ENCODE measurements at places on chromosomes 3 and 15.

DNA sequence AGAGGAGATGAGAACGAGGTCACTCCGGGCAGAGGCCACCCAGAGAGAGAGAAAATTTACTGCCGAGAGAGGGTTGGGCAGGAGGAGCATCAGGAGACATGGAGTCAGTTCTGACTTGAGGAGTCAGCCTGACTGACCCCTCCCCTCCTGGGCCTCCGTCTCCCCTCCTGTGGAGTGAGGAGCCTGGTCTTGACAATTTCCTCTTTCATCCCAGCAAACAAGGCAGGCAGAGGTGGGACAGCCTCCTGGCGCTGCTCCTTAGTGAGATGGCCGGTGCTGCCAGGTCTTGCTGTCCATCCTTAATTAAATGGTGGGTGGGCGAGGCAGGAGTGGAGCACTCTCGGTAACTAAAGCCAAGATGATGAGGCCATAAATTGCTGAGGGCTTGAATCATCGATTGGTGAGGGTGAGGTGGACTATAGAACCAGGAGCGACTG is 60.6 kb downstream of the CYP11A1 start:
- no peak for DNase-seq

- DNase-seq, result no peak
Measured at GRCh38 chr3:71543371-71544016, 40.0 kb downstream of the FOXP1 start.

DNA sequence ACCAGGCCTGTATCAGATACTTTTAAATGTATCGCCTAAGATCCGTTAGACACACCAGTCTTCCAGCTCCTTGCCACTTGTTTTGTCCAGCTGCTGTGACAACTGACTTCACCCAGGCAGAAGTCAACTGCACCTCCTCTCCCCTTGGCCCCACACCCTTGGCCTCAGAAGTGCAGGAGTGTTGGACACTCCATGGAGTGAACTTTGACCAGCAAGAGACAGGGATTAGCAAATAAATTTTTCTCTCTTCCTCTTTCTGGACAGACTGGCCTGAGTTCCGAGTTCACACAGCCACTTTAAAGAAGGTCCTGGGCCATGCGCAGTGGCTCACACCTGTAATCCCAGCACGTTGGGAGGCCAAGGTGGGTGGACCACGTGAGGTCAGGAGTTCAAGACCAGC is 2.9 kb upstream of the CLN6 start:
- no peak for DNase-seq

GRCh38 chr15:29532296-29532695 is 262.7 kb upstream of the NSMCE3 start:
- DNase-seq, result no peak

DNA sequence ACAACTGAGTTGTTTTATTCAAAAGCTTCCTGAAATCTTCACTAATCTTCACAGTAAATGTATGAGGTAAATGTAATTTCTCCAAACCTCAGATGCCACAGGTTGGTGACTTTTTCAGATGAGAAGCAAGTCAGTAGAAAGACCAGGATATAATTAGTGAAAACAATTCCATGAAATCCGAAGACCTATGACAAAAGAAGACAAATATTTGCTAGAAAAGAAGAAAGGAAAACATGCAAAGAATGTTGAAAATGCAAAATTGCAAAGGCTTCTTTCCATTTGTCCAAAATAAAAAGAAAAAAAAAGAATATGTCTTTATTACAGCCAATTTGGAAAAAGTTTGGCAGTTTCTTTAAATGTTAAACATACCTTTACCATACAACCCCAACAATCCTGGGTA is 88.3 kb upstream of the MYRIP start:
- DNase-seq, result peak; percentile 22

GRCh38 chr3:30103186-30103585 is 503.2 kb upstream of the TGFBR2 start:
- no peak for DNase-seq

- no peak for DNase-seq
Measured at GRCh38 chr3:24017305-24017704, 72.2 kb downstream of the NR1D2 start.

DNA sequence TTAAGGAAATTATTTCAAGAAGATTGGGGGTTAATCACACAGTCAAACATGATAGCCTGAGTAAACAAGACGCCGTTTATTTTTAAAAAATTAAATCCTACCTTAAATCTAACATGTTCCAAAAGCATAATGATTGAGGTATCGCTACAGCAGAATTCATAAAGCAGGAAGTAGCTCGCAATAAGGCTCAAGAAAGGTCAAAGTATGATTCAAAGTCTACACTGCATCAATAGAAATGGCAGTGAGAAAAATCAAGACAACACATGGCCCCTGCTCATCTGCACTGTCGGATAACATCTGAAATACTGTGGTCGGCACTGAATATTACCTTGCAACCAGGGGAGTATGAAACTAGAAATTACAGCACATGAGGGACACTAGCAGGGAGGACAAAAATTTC is 93.2 kb downstream of the SMARCC1 start:
- no peak for DNase-seq

- DNase-seq, result no peak
Measured at GRCh38 chr3:108834551-108834950, 12.0 kb downstream of the TRAT1 start.

DNA sequence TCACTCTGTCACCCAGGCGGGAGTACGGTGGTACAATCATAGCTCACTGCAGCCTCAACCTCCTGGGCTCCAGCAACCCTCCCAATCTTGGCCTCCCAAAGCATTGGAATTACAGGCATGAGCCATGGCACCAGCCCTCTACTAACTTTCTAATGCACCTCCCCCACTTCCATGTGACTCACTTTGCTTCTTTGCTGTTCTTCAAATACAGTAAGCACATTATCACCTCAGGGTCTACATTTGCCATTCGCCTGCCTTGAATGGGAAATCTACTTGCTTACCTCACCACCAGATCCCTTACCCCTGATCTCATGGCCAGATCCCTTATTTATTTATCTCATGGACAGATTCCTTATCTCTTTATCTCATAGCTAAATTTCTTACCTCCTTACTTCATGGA is 235.3 kb downstream of the KCNMB2 start:
- no peak for DNase-seq

DNA sequence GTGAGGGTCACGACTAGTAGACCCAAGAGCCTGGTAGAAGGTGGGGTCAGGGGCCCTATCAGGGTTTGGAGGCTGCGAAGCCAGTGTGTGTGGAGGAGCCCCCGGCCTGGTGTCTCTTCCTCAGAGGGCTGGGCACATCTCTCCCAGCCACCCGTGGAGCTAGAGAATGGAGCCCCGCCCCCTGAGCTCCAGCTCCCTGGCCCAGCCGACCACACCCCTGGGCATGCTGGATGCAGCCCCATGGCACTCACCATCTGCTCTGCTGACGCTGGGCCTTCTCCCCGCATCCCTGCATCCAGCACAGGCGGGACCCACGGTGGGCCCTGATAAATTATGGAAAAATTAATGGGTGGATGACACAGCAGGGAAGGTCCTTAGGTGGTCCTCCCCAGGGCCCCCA is 17.5 kb downstream of the ANKRD63 start:
- no peak for DNase-seq

DNA sequence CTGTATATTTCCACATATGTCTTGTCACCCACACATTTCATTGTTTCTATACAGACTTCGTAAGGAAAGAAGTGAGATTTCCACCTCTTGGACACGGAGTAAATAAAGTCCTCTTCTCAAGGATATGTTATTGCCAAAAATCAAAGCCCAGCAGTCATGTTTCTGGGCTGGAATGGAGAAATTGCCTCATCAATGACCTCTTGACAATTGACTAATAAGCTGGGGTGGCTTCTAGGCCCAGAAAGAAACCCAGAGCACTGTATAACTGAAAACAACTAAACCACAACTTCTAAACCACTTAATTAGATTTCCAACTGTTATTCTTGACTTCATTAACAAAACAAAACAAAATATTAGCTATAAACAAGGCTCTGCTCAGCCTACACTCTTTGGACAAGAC is 56.4 kb upstream of the SLC24A5 start:
- no peak for DNase-seq

- no peak for DNase-seq
Measured at GRCh38 chr3:194396859-194397756, 2.0 kb downstream of the GP5 start.

GRCh38 chr3:20245781-20246180 is 59.8 kb upstream of the SGO1 start:
- no peak for DNase-seq

DNA sequence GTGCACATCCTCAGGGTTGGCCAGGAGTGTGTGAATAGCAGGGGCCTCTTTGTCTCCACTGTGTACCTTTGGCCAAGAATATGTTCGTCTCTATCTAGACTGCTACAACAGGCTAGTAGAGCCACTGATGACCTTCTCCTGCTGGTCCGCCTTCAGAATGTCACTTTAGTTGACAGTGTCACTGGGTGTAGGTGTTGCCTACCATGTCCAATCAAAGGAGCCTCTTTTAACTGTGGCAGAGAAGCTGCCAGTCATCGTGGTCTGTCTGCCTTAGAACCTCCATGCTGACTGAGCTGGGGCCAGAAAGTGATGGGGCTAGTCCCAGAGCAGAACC is 40.1 kb downstream of the OXSR1 start:
- DNase-seq, result no peak

DNA sequence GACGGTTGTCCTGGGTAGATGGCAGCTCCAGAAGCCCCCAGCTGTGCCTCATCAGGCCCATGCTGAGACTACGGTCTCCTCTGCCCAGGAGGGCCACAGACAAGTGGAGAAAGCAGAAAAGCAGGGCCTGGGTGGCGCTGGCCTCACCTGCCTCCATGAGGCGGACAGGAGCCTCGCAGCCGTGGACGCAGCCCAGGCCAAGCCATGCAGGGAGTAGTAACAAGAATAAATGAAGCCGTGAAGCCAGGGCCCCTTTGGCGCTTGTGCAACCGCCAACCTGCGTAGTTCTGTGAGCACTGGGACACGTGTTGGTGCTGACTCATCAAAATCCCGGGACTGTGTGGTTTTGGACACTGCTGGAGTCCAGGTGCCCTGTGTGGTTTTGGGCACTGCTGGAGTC is 12.3 kb upstream of the MUC4 start:
- DNase-seq, result no peak

GRCh38 chr3:26624209-26624765 is 1.7 kb downstream of the LRRC3B start:
- DNase-seq, result no peak

GRCh38 chr15:81152799-81153198 is 18.7 kb downstream of the CFAP161 start:
- DNase-seq, result peak; percentile 65

DNA sequence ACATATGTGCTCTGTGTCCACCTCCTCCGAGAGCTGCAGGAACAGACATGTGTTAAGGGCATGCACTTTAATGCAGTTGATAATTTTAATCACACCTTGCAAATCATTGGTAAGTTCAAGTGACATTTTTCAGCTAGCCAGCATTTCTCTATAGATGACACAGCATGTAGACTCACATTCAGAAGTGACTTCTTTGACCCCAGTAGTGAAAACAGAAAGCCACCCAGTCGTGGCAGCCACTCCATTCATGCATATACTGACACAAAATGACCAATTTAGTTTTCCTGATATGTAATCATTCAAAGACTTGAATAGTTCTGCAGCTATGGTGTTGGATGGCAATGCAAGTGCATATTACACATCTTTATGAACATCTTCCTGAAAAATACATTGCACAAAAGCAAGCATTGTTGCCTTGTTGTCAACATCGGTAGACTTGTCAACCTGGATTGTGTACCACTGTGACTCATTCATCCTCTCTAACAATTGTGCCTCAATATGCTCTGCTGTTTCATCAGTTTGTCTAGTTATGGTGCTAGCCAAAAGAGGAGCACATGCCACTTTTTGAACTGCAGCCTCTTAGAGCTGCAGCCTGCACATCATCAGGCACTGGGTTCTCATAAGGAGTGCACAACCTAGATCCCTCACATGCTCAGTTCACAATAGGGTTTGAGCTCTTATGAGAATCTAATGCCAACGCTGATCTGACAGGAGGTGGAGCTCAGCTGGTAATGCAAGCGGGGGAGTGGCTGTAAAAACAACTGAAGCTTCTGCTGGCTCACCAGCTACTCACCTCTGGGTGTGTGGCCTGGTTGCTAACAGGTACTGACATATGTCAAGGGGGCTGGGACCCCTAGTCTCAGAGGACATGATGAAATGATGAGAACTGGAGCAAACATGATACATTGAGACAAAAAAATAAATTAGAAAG is 622.0 kb downstream of the PYDC2 start:
- no peak for DNase-seq

DNA sequence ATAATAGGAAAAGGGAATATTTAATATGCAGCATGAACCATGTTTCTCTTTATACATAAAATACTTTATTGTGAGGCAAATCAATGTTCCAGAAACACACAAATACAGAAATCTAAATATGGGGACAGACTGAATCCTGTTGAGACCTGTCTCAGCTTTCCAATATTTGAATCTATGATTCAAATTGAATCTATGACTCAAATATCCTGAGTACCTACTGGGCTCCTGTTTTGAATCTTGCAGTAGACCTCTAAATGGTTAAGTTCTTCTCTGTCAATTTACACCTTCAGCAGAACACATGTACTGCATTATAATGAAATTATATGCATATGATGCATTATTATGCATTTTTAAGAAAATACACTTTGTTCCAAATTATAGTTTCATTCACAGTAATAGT is 143.2 kb upstream of the PLXND1 start:
- DNase-seq, result no peak

DNA sequence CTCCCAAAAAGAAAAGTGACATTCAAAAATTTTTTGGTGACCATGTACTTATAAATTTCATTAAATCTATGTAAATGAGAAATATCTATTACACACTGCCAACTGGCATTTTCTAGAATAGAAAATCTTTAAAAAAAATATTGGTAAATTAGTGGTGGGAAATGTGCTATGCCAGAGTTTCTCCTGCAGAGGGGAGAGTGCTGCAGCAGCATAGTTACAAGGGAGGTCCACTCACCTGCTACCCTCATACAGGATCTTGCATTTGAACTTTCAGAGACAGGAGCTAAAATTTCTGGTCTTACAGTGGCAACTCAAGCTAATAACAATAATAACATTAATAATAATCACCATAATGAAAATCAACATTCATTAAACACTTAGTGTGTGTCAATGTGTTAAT is 459.6 kb downstream of the NSUN3 start:
- DNase-seq, result no peak

DNA sequence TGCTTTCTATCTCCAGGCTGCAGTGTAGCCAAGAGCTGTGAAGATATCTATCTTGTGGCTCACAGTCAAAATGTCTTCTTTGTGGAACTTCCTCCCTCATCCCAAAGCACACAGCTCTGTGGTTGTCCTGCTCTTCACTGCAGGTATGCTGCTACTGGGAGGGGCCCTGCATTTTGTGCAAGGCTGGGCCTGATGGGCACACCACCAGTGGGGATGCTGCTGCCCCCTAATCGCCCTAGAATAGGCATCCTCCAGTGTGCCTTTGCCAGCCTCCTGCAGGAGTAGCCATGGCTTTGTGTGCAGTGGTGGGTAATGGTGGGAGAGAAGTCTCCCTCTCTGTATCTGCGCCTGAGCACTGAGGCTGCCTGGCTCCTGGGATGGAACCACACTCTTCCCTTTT is 297.3 kb downstream of the DOCK3 start:
- peak; percentile 5 for DNase-seq

- no peak for DNase-seq
Measured at GRCh38 chr3:155367506-155367905, 74.0 kb upstream of the STRIT1 start.

- no peak for DNase-seq
Measured at GRCh38 chr15:67097424-67097823, 32.0 kb downstream of the SMAD3 start.

- DNase-seq, result no peak
Measured at GRCh38 chr3:100107221-100107814, 7.0 kb downstream of the FILIP1L start.
